Left forelimb (tissue), 1 donor: ENCODE measurements at places on chromosomes 7 and 10.

GRCh38 chr10:92502296-92502808 is 71.5 kb downstream of the IDE start:
- no peak for DNase-seq

DNA sequence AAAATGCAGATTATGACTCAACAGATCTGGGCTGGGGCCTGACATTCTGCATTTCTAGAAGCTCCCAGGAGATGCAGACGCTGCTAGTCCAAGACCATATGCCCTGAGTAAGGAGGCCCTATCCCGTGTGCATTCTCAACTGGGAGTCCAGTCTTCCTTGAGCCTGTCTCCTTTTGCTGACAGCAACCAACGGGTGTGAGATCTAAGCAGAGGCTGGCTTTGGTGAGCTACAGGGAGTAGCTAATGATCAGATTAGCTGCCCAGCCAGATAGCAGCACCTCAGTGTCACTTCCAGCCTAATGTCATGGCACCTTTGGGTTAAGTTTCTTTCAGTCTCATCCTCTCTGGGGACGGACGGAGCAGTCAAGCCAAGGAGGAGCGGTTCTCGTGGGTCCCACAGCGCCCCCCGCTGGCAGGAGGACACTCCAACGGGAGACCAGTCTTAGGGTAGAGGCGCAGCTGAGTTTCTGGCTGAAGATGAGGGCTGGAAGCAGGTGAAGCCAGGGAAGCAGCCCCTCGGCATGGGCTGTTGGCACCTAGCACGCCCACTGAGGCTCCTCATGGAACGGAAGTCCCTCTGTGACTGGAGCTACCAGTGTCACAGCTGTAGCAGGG is 154.0 kb downstream of the CCDC3 start:
- DNase-seq, result no peak

- no peak for DNase-seq
Observed at GRCh38 chr7:47233996-47234395, 347.9 kb downstream of the TNS3 start.

GRCh38 chr7:90178679-90179278 is 24.5 kb downstream of the STEAP1 start:
- DNase-seq, result no peak

DNA sequence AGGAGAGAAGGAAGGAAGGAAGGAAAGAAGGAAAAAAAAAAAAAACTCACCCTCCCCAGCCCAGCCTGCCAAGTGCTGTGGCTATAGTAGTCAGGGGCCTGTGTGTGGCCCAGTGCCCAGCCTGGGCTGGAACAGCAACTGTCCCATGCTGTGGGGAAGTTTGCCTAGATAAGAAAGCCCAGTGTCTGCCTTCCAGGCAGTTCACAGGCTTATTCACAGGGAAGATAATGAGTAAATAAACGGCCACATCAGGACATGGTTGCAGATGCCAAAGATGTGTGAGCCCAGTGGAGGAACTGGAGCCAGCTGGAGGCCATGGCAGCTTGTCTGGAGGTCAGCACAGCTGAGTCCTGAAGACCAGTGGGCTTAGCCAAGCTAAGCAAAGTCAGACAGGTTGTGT is 132.4 kb upstream of the FOXK1 start:
- DNase-seq, result no peak
